Jurkat, Clone E6-1 (cell line): ENCODE measurements at places on chromosomes 7 and 10.
A peak's percentile ranks its signal among the peaks of the same experiment; 100 is the strongest.

DNA sequence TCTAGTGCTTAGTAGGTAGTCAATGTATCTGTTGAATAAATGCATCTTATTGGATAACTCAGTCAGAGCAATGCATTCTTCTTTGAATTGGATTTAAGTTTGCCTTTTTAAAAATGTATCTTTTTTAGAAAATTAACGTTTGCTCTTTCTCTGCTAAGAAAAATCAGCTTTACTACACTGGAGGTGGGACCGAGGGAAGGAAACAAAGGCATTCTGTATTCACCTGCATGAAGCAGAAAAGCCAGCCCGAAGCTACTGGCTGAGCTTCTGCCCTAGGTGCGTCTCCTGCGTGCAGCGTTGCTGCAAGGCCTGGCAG is 22.2 kb upstream of the ITGB1 start:
- DNase-seq = no peak

- DNase-seq = no peak
Measured at GRCh38 chr7:55335151-55335550, 30.0 kb upstream of the LANCL2 start.

GRCh38 chr7:94276795-94277194 is 117.9 kb upstream of the COL1A2 start:
- DNase-seq = peak; percentile 11

DNA sequence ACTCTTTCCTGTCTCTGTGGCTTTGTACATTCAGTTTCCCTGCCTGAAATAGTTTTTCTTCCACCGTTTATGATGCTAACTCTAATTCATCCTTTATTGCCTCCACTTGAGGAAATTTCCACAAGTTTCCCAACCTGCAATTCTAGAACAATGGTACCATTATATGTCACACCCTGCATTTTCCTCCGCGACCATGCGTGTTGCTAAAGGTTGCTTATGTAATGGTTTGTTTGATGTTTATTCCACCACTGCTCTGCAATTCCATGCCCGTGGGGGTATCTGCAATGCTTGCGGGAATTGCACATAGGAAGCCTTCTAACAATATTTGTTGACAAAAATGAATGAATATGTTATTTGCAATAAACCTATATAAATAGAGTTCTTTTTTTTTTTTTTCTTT is 69.5 kb upstream of the ST8SIA6 start:
- no peak for DNase-seq

DNA sequence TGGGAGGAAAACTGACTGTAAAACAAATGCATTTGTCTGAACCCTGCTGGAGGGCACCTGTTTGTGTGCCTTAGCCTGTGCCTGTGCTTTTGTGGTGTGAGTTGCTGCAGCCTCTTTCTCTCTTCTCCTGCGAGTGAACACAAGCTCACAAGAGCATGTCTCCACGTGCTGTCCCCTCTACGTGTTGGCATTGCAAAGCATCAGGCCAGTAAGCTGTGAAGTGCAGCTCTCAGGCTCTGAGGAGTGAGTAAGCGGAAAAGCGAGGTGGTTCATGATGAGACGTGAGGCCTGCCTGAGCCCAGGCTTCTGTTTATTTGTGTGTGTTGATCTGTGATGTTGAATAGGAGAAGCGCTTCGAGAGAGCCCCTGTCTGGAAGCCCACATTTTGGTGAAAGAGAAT is 85.6 kb upstream of the PDCD4 start:
- DNase-seq = no peak

GRCh38 chr10:12484941-12485805 is 135.8 kb downstream of the CAMK1D start:
- peak; percentile 42 for DNase-seq

GRCh38 chr7:77651575-77652162 is 44.6 kb upstream of the RSBN1L start:
- peak; percentile 30 for DNase-seq

- no peak for DNase-seq
Measured at GRCh38 chr7:39248041-39248691, 270.5 kb downstream of the POU6F2 start.

GRCh38 chr10:97865488-97865887 is 15.8 kb downstream of the GOLGA7B start:
- no peak for DNase-seq

- DNase-seq = peak; percentile 12
Measured at GRCh38 chr10:128843972-128844371, 623.1 kb upstream of the MGMT start.

GRCh38 chr10:118835682-118836326 is 81.0 kb upstream of the CACUL1 start:
- DNase-seq = no peak

- no peak for DNase-seq
Measured at GRCh38 chr10:126196281-126196680, 192.0 kb downstream of the ADAM12 start.

DNA sequence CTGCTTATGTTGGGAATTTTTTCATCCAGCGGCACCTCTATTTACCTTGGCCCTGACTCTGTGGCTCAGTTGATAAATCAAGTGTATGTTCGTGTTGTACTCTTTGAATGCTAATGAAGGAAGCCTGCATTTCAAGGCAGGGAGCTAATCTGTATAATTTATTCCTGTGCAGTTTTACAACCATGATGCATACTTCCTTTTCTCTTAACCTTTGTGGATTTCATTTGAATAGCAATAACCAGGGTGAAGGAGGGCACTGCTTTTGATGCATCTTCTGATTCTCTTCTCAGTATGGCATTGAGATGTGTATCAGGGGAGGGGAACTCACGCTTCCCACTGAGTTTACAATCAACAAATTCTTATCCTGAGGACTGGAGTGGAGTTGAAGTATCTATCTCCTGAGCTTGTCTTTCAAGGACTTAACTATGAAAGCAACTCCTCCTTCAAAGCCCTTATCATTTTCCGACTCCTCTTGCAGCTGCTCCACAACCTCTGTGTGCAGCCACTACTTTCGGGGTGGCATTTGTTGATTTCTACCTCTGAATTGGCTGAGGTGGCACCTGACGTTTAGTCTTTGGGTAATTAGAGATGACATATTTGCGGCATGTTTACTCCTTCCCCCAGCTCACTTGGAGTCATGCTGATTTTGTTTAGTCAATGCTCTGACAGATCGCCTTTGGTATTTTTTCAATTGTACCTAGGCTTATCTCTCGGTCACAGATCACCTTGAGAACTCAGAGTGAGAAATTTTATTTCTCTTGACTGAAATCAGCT is 275.2 kb downstream of the PHTF2 start:
- DNase-seq = no peak

GRCh38 chr7:98993024-98993897 is 114.9 kb downstream of the TRRAP start:
- no peak for DNase-seq

- DNase-seq = no peak
Measured at GRCh38 chr10:114629824-114630730, 28.0 kb downstream of the ABLIM1 start.

DNA sequence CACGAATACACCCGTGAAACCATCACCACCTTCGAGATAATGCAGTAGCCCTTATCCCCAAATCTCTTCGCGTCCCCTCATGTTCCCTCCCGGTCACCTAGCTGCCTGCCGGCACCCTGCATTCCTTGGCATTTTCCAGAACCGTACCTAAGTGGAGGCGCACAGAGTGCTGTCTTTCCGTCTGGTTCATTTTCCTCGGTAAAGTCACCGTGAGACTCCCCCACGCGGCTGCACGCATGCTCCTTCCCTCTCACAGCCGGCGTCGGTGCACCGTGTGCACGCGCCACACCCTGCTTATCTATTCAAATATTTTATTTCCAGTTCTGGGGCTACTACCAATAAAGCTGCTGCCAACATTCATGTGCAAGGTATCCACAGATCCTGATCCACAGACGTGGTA is 65.5 kb upstream of the NKX6-2 start:
- DNase-seq = no peak
